ENCODE measurements at places on chromosomes 7 and 10.

DNA sequence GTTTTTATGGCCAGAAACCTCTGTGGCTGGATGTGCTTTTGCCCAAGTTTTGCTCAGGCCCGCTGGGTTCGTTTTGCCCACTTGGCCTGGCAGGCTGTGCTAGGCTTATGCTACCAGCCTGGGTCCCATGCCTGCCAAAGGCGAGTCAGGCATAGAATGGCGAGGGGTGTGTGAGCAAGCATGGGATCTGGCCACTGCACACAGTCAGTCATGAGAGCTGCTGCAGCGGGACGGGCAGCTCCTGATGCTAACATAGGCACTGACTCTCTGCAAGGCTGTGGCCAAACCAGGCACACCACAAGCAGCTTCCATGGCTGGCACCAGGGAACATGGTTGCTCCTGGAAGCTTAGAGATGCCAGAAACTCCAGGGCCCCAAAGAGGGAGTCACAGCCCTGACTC lies 52.9 kb upstream of the PCDH15 start:
- DNase-seq: no peak

- no peak for DNase-seq
Measured at GRCh38 chr7:158399762-158400161, 187.9 kb downstream of the PTPRN2 start.

- no peak for DNase-seq
Measured at GRCh38 chr10:77711683-77712049, 74.1 kb upstream of the KCNMA1 start.

DNA sequence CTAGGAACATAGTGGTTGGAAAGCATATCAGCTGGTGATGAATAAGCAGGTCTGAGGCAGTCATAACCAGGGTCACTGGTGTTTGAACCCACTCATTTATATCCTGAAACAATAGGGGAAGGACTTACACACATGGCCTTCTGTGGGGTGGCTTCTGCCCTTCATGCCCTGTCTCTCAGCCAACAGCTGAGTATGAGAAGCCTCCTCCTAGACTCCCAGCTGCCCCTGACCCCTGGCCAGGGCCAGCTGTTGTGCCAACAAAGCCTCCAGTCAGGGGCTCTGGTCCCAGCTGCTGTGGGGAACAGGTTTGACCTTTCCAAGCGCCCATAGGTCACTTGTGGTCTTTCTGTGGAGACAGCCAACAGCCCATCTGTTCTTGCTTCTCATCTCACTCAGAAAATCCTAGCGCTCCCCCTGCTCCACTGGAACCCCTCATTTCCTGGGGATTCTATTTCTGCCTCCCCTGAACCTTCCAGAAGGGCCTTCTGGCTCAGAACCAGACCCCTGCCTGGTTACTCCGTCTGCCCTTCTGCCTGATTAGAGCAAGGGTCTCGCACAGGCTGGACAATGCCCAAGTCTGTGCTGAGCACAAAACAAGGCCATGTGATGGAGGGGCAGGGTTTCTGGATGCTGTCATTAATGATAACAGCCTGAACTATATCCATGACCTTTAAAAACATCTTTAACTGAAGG lies 9.7 kb upstream of the PURB start:
- no peak for DNase-seq

- no peak for DNase-seq
Measured at GRCh38 chr10:29471544-29471859, 163.3 kb downstream of the SVIL start.

DNA sequence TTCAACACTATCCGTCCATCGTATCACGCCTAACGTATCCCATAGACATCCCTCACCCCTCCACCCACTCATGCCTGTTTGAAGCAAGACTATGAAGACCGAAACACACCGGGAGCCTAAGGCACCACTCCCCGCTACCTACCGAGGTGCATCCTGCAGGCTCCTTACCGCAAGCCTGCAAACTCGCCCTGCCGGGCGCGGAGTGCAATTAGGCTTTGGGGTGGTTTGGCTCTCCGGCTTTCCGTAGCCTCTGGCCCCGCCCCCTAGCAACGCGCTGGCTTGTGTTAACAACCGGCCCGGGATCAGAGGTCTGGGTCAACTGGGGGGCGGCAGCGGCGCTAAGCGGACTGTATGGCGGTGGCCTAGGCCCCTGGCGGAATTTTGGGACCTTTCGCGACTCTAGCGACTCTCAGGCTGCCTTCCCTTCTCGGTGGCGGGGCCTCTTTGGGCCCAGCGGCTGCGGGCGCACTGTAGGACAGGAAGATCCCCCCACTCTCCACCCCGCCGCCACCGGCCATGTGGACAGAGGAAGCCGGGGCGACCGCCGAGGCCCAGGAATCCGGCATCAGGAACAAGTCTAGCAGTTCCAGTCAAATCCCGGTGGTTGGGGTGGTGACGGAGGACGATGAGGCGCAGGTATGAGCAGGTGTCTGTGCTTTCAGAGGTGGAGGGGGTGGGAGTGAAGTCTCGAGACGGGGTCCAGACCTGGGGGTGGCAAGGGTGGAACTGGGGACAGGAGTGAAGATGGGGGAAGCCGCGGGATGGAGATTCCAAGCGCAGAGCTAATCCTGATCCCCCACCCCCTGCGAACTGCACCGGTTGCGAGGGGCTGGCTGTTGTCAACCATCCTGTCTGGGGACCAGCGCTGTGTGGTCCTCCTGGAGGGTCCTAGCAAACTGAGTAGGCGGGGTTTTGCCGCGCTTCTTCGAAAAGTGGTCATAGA lies at the start of gene CFAP69:
Gene CFAP69, plus strand, starts transcription at position 266 of the 943 bp plus-strand sequence. Its CDS starts 251 bp downstream, at position 517.
- DNase-seq: peak; percentile 76

DNA sequence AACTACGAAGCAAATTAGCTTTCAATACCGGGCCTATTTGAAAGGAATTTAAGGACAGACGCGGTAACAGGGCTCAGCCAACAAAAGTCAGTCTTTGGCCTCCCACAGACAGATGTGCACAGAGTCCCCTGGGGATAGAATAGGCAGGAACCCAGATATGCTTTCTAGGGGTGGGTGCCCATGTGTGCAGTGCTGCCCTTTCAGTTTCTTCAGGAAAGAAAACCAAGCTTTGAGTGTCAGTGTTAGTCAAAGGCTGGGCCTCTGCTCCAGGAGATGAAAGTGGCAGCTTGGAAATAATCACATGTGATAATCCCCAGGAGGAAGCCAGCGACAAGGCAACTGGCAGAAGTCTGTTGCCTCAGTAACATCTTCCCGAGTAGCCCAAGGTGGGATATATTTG lies 43.8 kb upstream of the CSTF2T start:
- DNase-seq: no peak

GRCh38 chr7:35596061-35596460 lies 98.9 kb downstream of the HERPUD2 start:
- DNase-seq: no peak

GRCh38 chr10:80536361-80536835 lies 1.3 kb upstream of the SH2D4B start:
- DNase-seq: no peak

DNA sequence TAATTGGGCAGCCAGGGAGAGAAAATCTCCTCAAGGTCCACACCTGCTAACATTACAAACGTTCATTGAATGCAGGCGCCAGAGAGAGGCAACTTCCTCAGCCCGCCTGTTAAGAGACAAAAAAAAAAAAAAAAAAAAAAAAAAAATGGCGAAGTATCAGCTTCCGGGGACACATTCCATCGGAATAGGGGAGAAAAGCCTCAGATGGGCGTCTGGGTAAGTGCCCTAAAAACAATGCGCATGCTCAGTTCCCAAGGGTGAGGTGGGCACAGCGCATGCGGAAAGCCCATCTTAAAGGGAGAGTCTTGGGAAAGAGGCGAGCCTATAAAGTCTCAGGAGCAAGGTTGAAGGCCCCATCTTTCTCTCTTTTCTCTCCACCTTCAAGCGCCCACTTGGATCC lies 1139.7 kb upstream of the CELF2 start:
- DNase-seq: no peak

GRCh38 chr10:23331567-23332301 lies 12.9 kb downstream of the C10orf67 start:
- DNase-seq: no peak

DNA sequence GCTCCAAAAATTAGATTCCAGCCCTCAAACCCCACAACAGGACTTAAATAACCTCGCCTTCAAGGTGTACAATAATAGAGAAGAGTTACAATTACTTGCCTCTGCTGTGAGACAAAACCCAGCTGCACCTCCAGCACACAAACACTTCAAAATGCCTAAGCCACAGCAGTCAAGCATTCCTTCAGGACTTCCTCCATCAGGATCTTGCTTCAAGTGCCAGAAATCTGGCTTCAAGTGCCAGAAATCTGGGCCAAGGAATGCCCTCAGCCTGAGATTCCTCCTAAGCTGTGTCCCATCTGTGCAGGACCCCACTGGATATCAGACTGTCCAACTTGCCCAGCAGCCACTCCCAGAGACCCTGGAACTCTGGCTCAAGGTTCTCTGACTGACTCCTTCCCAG lies 1088.3 kb downstream of the SORCS3 start:
- no peak for DNase-seq

DNA sequence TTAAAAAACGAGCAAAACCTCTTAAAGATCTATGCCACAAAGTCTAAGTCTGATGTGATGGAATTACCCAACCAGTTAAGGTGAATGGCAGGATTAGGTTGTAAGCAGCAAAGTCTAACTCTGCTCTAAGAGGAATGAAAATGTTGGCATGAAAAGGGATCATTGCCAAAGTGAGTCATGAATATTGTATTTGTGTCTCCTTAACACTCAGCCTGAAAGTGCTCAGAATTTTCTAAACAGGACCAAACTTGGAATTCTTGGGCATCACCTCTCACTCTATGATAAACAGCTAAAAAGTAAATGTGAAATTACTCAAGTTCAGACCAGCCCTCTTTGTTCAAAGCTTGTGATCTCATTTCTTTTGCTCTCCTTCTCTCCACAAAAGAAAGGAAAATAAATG lies 27.0 kb downstream of the PPP1R3A start:
- no peak for DNase-seq

DNA sequence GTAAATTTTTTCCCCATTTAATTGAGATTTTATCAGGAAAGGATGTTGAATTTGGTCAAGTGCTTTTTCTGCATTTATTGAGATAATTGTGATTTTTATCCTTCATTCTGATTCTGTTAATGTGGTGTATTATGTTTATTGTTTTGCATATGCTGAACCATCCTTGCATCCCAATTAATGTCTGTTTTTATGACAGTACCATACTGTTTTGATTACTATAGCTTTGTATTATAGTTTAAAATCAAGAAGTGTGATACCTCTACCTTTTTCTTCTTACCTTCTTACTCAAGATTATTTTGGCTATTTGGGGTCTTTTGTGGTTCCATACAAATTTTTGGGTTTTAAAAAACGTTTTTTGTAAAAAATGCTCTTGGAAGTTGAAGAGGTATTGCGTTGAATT lies 357.2 kb downstream of the REEP3 start:
- DNase-seq: no peak

DNA sequence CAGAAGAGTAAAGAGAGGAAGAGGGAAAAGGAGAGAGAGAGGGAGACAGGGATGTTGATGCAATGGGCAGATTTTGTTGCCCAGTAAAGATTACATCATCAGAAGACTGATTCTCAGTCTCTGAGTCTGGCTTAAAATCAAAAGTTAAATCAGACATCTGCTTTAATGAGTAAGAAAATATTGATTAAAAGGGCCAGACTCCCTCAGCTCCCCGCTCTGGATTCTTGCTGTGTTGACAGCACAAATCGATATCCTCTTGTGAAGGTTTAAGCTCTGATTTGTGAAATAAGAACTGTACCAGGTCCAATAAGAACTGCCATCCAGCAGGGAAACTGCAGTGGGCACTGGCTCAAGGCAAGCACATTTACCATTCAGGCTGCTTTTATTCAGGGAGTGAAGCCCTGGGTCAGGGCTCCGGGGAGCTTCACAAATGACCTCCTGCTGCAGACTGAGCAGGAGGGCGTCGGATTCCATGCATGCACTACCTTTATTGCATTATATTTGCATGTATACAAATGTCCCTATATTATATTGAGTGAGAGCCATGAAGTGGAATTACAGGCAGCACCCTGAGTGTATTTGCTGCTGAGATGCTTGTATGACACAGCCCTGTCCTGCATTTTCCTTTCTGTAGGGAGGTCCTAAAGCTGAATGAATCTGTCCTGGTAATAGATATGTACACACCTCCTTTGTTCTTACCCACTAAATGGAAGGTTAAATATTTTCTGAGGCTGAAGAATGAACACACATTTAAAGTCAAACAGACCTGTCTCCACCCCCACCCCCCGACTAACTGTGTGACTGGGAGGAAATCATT lies 401.5 kb downstream of the REEP3 start:
- no peak for DNase-seq

DNA sequence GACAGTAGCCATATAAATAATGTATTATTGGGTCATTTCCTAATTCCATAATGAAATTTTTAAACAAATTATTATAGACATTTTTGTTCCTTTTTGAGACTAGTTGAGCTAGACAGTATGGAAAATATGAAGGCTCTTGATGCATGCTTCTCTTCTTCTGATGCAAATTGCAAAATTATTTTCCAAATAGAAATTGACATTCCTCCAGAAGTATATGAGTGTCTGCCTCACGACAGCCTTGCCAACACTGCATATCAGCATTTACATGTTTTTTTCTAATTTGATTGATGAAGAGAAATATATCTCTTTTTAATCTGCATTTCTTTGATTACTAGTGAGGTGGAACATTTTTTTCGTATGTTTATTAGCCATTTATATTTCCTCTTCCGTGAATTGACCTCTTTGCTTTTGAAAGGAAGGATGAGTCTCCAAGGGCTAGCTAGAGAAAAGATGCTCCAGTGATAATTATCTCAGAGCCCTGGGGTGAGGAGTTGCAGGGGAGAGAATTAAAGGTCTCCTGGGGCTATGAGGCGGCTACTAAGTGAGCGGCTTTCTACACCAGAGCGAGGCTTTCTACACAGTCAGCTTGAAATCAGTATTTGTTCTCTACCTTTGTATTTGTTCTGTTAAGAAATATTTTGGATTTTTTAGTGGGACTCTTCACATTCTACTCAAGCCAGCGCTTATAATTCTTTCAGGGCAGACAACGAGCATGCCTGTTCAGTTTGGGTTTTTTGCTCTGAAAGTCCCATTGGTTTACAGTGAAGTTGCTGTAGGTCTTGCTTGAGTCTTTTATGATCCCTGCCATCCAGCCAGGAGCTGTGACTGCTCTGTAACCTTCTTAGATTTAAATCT lies 712.2 kb upstream of the GALNT17 start:
- DNase-seq: no peak

DNA sequence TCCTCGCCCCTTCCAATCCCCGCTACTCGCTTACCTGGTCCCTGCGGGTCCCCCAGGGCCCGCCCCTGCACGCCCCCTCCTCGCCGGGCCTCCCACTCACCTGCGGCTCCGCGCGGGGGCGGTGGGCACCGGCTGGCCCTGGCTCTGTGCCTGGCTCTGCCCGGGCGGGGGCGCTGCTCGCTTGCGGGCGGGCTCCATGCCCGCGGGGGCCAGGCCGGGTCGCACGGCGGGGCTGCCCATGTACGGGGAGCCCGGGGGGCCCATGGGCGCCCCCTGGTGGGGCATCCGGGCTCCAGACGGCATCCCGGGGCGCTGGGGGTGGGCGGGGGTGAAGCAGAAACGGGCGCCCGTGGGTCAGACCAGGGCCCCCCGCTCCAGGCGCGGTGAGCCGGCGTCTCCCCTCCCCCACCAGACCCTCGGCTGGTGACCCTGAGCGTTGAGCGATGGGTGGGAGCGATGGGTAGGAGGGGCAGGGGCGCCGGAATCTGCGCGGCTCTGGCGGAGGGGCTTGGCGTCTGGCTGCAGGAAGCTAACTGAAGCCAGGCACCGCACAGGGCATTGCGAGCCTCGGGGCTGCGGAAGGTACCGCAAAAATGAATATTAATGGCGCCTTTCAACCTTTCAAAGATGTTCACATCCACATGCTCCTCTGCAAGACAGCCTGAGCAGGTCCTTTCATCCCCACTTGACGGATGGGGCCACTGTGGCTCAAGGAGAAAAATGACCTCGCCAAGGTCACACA lies 3.0 kb downstream of the SMARCD3 start:
- peak; percentile 63 for DNase-seq

- no peak for DNase-seq
Measured at GRCh38 chr7:134548877-134549276, at the start of gene AKR1B15. Gene AKR1B15 (plus strand): TSS chr7:134549110. CDS start chr7:134564620, 15,510 bp downstream.

All from stimulated activated naive CD4-positive, alpha-beta T cell (primary cell).